ENCODE measurements at places on chromosomes 4 and X.

GRCh38 chr4:82223715-82224114 is 150.1 kb downstream of the HNRNPD start:
- DNase-seq: no peak

GRCh38 chr4:10267066-10267465 is 150.5 kb upstream of the WDR1 start:
- peak; percentile 8 for DNase-seq

- no peak for DNase-seq
Observed at GRCh38 chr4:153282023-153282422, 62.5 kb upstream of the MND1 start.

- DNase-seq: peak; percentile 11
Observed at GRCh38 chr4:103018391-103019307, 856 bp downstream of the SLC9B1 start.

DNA sequence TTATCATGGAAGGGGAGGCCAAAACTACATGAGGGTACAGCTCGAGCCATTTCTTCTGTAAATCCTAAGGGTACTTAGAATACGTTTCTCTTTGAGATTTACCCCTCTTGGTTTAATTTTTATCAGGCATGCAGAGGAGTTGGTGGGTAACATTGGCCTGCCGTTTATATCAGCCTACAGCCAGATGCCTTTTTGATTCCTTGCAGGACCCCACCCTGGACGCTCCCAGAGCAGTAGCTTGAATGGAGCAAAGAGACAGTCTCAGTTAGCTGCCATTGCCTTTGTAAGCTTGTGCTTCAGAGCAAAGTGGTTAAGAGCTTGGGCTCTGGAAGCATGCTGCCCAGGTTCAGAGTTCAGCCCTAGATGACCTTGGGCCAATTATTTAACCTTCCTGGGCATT is 9.0 kb downstream of the DOCK11 start:
- DNase-seq: no peak

- no peak for DNase-seq
Observed at GRCh38 chr4:149344436-149344835, 471.2 kb downstream of the IQCM start.

Measured in NCI-H69 (cell line).